ENCODE measurements at places on chromosomes 2 and 18. TPM values are rescaled to one million over a fixed set of nuclear protein-coding genes. Genes with fewer than 3 reads are reported as not detected.
A peak's percentile ranks its signal among the peaks of the same experiment; 100 is the strongest.

- DNase-seq: no peak
Observed at GRCh38 chr18:23668731-23669130, 6.0 kb upstream of the ANKRD29 start.

DNA sequence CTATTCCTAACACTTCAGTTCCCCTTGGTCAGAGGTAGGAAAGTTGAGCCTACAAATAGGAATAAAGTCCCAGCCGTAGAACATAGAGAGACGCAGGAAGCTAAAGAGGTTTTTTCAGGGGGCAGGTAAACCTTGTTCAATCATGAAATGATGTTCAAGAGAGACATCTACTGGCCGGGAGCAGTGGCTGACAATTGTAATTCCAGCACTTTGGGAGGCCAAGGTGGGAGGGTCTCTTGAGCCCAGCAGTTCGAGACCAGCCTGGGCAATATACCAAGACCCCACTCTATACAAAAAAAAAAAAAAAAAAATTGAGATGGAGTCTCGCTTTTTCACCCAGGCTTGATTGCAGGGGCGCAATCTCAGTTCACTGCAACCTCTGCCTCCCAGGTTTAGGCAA lies 66.7 kb upstream of the DNAJC10 start:
- peak; percentile 49 for DNase-seq

NEDD4L gene
- 95.9 TPM for total RNA-seq

ASAP2 gene
- total RNA-seq: 79.2 TPM

RGPD4 gene
- 0.09 TPM for total RNA-seq

GRCh38 chr2:120761164-120761861 lies 25.6 kb downstream of the GLI2 start:
- DNase-seq: no peak

DNA sequence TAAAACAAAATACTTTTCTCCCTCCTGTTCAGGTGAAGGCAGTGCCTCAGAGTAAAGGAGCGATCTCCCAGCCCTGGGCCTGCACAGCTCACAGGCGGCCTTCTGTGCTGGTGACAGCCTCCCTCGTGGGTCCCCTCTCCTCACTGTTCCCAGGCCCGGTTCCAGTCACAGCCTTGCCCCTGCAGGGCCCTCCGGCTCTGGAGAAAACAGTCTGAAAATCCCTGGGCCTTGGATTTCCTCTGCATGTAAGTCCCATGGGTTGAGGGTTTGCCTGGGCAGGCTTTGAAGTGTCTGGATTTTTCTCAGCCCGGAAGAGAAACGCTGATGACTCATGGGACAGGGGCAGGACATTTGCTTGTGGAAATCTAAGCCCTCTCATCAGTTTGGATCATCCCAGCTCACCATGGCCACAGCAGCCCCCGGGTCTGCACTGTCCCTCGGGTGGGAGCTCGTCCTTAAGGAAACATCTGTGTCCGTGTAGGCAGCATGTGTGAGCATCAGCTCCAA lies 186.1 kb upstream of the RAB12 start:
- peak; percentile 6 for DNase-seq

TPGS2 gene
- total RNA-seq: 150 TPM

GRCh38 chr2:86072271-86072858 lies 33.3 kb downstream of the POLR1A start:
- DNase-seq: peak; percentile 84

DNA sequence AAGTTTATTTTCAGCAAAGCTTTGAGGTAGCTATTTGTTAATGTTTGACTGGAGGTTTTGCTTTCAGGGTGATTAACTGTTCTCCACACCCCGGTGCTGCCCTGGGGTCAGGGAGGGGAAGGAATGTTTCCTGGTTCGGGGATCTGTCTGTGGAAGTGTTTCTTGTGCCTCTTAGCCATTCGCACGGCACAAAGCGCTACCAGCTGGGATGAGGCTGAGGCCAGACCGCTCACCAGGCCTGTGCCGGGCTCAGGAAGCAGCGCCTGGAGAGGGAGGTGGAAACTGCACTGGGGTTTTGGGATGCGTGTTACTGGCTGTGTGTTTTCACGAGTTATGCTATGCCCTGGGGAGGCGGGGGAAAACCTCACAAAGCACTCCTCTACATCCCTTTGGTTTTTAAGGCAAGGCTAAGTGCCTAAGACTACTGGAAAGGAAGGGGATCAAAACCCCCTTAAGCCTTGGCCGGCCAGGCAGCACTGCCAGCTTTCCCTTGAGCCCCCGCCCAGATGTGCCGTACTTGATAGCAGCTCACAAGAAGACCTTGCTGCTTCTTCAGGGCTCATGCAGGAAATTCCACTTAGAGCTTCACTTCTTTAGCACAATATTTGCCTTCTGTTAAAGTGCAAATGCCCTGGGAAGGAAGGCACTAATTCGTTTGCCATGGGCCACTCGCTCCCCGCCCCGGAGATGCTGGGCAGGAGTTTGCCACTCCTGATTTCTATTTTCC lies 65.7 kb upstream of the CNGA3 start:
- peak; percentile 37 for DNase-seq

- DNase-seq: no peak
Observed at GRCh38 chr2:64363848-64364247, 90.1 kb upstream of the LGALSL start.

DES gene
- total RNA-seq: not detected

LOXHD1 gene
- total RNA-seq: not detected

GRCh38 chr2:238936162-238937052 lies 88.5 kb downstream of the TWIST2 start:
- DNase-seq: no peak

CNNM3 gene
- 13.0 TPM for total RNA-seq

- DNase-seq: no peak
Observed at GRCh38 chr18:33581856-33582255, 3.8 kb downstream of the ASXL3 start.

Measured in endothelial cell of umbilical vein (primary cell).